ENCODE measurements at places on chromosomes 6 and 20. TPM values are rescaled to one million over a fixed set of nuclear protein-coding genes. Genes with fewer than 3 reads are reported as not detected.

The GMDS gene
- total RNA-seq = 27.0 TPM

The ARFGAP1 gene
- 54.7 TPM for total RNA-seq

The UBE2C gene
- 34.0 TPM for total RNA-seq

The CYP21A2 gene
- not detected for total RNA-seq

The SPEF1 gene
- total RNA-seq = 0.13 TPM

The PCIF1 gene
- 15.7 TPM for total RNA-seq

The PDE10A gene
- total RNA-seq = 18.9 TPM

The SRMS gene
- total RNA-seq = not detected

The GABBR1 gene
- total RNA-seq = 16.2 TPM

The DACT2 gene
- not detected for total RNA-seq

The GABRR1 gene
- not detected for total RNA-seq
